ENCODE measurements at places on chromosomes 3 and 15.

- DNase-seq = peak; percentile 47
Measured at GRCh38 chr15:76999996-77000395, 5.1 kb downstream of the PSTPIP1 start.

DNA sequence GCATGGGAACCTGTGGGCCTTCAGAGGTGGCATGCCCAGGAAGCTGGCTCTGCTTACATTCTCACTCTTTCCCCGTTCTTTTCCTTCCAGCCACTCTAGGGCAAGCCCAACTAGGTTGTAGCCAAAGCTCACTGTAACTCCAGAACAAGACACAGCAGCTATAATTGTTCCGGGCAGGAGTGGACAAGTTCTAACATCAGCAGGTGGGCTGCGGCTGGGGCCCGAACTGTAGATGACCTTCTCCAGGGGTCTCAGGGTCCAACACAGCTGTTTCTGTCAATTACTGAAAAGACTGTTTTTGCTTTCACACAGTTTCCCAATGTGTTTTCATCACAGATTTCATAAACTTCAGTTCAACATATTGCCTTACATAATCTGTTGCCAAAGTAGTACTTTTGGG, 11.5 kb downstream of the RASGRP1 start:
- no peak for DNase-seq

GRCh38 chr15:58981808-58982475, 5.5 kb upstream of the RNF111 start:
- DNase-seq = no peak

- DNase-seq = no peak
Measured at GRCh38 chr15:101675796-101676582, 23.8 kb upstream of the TM2D3 start.

DNA sequence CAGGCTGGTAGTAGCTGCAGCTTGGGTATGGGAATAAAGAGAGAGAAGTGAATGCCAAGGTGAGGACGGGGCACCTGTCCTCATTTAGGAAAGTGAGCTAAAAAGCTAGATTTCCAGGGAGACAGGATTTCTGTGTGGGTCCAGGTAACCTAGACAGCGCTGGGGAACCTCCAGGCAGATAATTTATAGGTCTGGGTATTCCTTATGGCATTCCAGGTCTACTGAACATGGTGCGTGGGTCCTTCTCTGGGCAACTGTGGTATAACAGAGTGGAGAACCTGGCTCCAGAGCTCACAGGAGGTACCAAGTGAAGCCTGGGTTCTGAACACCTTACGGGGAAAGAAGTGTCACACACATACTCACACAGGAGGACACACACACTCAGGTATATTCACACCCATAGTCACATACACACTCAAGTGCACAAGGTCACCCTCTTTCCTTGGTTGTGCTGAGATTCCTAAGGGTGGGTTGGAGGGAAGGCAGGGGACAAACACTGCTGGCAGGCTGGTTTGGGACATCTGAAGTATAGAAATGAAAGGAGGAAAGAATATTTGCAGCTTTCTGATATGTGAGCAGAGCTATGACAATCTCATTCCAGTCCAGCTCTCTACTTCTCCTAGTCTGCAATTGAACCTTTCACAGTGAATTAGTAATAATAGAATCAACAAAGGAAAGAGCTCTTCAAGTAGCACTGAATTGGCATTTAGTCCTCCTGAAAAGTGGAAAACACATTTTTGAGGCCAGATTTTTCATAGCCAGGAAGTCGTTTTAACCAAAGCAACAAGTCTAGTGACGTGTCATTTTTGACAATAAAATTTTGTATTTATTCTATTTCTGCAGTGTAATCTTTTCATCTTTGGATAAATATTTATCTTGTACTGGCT, 37.4 kb upstream of the ITGA11 start:
- no peak for DNase-seq

DNA sequence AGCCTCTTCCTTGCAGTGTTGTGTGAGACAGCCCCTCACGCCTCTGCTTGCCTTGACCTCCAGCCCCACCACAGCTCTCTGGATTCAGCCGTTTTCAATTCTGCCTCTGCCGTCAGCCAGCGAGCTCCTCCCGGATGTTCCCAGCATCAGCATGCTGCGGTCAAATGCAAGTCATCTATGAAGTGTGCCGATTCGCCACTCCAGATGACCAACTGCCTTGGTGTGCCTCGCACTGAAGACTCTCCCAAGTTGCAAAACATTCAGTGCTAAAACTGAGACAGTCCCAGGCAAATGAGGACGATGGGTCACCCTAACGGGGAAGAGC, 30.6 kb upstream of the RASA2 start:
- DNase-seq = no peak

GRCh38 chr3:54986294-54986693, 58.4 kb upstream of the LRTM1 start:
- DNase-seq = no peak

DNA sequence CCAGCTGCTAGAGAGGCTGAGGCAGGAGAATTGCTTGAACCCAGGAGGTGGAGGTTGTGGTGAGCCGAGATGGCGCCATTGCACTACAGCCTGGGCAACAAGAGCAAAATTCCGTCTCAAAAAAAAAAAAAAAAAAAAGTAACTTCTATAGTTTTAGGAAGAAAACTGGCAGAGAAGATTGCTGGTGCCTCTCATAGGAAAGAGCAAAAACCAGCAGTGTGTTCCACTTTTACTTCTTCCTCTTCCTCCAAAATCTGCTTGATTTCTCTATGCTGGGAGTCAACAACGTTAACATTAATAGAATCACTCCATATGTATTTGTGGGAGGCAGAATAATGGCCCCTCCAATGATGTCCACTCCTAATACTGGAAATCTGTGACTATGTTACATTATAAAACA, 12.5 kb upstream of the NR1D2 start:
- no peak for DNase-seq

DNA sequence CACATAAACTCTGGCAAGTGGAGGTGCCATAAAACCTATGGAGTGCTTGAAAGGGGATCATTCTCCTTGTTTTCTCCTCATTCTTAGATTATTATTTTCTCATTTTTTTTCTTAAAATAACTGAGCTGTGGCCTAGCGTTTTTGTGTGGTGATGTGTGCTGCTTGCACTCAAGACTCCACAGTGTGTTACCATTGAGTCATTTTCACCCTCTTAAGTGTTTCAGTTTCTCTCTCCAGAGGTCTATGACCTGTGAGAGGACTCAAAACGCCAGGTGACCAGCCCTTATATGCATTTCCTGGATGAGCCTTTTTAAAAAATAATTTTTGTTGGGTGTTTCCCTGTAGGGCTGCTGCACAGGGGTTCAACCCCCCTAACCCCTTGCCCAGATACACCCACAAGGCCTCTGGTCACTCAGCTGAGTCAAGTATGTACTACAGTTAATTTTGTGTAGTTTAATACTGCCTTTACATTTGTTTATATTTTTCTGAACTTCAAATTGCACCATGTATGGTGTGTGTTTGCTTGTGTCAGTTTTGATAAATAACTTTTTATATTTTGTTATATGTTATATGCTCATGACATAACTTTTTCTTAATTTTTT, 15.4 kb upstream of the BTLA start:
- no peak for DNase-seq

- no peak for DNase-seq
Measured at GRCh38 chr15:47332481-47332880, 384.8 kb upstream of the SEMA6D start.

DNA sequence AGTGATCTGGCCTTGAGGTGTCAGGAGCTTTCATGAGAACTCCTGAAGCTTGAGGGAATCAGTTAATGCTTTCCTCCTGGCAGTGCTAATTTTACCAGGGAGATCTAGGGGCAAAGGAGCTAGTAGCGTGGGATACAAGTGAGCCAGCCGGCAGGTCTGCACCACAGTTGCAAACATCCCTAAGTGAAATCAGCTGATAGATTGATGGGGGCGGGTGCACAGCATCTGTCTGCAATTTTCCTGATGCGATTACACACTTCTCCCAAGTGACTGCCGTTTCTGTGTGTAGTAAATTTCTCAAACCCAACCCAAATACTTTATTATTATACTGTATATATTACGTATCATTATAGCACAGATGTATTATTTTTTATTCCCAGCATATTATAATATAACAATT, 304.5 kb downstream of the AGBL1 start:
- DNase-seq = no peak

GRCh38 chr3:111829023-111829422, 30.0 kb upstream of the PHLDB2 start:
- no peak for DNase-seq

GRCh38 chr3:81749265-81749664, 12.2 kb downstream of the GBE1 start:
- DNase-seq = no peak

DNA sequence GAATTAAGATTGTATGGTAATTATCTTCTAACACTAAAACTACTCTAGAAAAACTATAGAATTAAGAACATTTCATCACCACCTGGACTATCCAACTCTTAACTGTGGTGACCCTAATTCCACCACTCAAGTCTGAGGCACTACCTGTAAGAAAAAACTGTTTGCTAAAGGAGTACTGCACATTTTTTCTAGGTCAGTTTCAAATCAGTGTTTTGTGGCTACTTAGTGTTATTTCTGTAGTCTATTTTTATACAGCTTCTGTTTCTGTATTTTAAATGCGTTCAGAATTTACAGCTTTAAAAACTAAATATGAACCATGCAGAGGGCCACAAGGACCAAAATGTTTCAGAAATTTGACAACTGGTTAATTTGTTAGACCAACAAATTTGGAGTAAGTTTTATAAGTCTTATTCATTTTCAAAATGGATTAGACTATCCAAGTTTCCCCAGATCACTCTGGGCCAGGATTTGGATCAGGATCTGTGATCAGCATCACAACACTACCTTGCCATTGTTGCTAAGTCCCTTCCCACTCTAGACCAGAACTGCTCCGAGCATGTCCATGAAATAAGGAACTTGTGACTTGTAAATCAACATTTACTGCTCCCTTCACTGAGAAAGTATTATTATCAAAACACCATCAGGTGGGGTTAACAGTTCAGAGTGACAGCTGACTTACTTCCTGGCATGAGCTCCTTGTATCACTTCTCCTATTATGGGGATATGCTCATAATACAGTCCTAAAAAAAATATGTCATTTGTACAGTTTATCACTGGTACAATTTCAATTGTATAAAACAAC, 8.6 kb downstream of the GLT8D1 start:
- no peak for DNase-seq

GRCh38 chr15:25710184-25710583, 152.9 kb downstream of the ATP10A start:
- DNase-seq = peak; percentile 60

DNA sequence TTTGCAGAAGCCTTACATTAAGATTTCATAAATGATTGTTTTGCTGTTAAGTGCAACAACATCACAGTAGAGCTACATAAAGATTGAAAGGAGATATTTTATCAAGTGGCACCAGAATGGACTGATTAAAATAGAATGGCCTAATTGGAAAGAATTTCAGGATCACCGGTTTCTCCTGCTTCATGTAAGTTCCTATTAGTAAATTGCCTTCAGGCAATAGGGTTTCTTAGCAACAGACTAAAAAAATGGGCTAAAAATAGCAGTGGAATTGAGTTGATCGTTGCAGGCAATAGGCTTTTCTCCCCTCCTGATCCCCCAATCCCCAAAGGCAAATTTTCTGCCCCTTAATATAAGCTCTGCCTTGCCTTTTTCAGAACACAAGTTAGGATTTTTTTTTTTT, 917 bp downstream of the LNP1 start:
- DNase-seq = no peak

GRCh38 chr15:50813865-50814264, 48.4 kb upstream of the SPPL2A start:
- no peak for DNase-seq

GRCh38 chr15:94297558-94297957, 66.2 kb downstream of the MCTP2 start:
- no peak for DNase-seq

DNA sequence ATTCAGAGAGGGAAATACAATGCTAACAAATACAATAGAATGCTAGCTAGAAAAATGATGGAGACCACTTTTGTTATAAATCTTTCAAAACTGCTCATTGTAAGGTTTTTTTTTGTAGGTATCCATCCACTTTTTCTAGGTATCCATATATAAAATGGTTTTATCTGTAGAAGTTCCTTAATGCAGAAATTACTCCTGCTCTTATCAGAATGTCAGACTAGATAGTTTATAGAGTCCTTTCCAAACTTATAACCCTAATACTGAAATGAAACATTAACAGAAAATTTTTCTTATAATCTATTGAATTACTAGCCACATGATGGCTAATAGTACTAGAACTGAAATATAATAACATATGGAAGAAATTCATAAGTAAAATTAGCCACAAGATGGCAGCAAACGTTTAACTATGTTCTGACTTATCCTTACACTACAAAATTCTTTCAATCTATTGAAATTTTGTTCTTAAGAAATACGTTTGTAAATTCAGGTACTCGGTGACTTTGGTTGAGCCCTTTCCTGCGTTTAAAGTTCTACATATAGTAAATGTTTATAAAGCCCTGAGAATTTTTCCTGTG, 58.5 kb downstream of the ECT2 start:
- DNase-seq = no peak

- DNase-seq = no peak
Measured at GRCh38 chr3:59654123-59654479, 604.3 kb upstream of the CFAP20DC start.

DNA sequence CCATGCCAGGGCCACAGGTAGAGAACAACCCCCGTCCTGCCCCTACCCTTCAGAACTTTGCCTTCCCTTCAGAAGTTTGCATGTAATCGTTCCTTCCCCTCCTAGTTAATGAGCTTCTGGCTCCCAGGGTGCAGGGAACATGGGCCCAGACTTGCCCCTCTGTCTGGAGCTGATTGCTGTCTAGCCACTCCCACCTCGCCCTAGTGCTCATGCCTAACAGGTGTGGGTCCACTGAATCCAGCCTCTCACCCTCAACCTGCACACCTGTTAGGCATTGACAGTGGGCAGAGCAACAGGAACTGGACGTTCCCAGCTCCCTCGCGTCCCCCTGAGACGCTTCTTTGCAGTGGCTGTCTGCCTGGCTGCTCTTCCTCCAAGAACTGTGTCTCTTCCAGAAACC, 40.3 kb downstream of the WNT5A start:
- DNase-seq = no peak

DNA sequence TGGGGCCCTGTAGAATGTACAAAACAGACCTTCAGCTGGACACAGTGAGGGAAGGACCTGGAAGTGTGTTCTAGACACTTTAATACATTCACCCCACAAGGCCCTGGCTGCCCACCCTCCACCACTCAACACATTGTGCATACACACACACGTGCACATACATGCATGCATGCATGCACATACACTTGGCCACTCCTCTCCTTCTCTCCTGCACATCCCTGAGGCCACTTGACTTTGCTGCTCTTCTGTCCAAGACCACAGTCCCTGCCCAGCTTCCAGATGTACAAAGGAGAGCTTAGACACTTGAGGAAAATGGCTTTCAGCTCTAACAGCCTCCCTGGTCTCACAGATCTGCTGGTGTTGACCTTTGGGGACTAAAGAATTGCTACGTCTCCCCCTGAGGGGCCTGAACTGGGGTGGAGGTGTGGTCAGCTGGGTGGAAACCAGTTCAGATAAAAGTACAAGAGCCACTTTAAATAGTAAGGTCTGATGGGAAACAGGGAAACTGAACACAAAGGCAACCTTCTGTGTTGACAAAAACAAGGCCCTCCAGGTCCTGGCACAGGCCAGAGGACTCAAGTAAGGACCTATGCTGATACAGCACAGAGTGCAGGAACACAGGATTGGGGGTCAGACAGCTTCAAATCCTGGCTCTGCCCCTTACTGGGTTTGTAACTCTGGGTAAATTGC, 24.8 kb upstream of the NOX5 start:
- no peak for DNase-seq
